ENCODE measurements at places on chromosomes 4 and X.

- DNase-seq, result no peak
Measured at GRCh38 chr4:21763855-21764254, 184.7 kb downstream of the KCNIP4 start.

- DNase-seq, result no peak
Measured at GRCh38 chrX:116272322-116272721, 101.8 kb downstream of the AGTR2 start.

- no peak for DNase-seq
Measured at GRCh38 chrX:133018229-133018628, 59.8 kb upstream of the HS6ST2 start.

DNA sequence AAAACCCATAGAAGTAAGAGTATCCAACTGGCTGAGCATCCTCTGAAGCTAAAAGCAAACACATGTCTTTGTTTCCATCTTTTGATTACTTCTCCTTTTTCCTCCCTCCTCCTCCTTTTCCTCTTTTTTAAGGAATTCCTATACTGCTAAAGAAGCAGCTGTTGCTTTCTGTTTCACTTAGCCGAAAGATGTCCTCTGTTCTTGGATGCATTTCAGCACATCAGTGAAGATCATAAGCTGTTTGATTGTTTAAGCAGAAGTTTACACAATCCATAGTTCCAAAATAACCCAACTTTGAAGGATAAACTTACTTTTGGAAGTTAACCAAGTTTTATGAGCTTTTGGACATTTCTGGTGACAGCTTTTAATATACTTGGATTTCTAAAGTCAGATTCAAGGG, 55.1 kb upstream of the TNIP3 start:
- no peak for DNase-seq

GRCh38 chrX:44235534-44235933, 107.9 kb downstream of the EFHC2 start:
- DNase-seq, result no peak

GRCh38 chr4:119237642-119238041, 25.1 kb downstream of the USP53 start:
- DNase-seq, result no peak

DNA sequence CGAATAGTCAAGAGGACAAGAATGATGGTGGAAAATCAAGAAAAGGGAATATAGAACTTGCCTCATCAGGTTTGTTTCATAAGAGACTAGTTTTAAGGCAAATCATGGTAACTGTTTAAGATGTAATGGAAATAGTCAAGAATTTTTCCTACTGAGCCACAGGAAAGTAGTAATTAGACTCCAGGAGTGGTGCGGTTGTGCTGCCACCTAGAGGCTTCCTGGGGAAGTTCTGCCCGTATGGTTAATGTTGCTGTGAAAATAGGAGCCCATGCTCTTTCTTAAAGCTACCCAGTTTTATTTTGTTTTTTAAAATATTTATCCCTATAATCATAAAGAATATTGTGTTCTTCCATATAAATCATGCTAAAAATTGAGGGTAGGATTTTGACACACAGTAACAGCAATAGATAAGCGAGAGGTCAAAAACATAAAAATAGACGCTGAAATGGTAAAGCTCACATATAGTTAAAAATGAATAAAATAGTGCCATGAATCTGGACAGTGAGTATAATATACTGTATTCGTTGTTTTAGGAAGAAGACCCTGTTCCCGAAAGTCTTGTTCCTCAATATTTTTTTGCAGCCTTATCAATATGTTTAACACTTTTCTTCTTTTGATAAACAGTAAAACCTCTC, 87.0 kb downstream of the PHOX2B start:
- peak; percentile 83 for DNase-seq

- no peak for DNase-seq
Measured at GRCh38 chr4:139523076-139523475, 32.9 kb downstream of the SETD7 start.

DNA sequence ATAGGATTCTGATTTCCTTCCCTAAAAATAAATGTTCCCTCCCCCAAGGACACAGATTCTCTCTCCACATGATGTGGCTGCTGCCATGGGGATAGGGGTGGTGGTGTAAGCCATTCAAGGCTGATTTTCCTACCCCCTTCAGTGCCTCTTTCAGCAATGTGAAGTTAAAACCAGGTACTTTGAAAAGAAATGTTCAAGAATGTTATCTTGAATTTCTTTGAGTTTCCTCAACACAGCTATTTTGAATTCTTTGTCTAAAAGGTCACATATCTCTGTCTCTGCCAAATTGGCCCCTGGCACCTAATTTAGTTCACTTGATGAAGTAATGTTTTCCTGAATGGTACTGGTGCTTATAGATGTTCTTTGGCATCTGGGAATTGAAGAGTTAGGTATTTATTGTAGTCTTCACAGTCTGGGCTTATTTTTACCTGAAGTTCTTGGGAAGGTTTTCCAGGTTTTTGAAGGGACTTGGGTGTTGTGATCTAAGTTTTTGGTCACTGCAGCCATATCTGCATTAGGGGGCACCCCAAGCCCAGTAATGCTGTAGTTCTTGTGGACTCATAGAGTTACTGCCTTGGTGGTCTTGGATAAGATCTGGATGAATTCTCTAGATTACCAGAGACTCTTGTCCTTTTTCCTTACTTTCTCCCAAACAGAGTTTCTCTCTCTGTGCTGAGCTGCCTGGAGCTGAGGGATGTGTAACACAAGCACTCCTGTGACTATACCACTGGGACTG, 7.6 kb upstream of the DIPK2B start:
- no peak for DNase-seq

- peak; percentile 16 for DNase-seq
Measured at GRCh38 chr4:97105347-97106099, 1037.8 kb downstream of the STPG2 start.

- DNase-seq, result peak; percentile 76
Measured at GRCh38 chr4:81523672-81524327, 52.1 kb upstream of the RASGEF1B start.

DNA sequence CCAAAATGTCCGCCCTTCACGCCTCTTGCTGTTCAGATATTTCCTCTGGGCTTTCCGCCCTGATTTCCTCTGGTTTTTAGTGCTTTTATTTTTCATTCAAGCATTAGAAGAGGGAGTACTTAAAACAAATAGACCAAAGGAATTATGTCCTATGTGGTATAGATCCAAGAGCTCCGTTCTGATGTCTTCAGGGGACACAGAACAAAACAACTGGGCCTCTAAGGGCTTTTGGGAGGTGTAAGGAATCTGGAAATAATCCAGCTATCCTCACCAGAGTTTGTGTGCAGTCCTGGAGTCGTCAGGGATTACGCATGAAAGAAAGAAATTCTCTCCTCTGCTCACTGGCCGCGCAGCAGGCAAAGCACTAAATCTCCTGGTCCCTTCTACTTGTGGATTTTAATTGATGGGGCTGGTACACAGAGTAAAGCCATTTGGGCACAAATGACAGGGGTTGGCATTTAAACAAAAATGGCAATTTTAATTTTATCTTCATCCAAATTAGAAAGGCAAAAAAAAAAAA, 999.2 kb downstream of the ADGRL3 start:
- DNase-seq, result peak; percentile 51

DNA sequence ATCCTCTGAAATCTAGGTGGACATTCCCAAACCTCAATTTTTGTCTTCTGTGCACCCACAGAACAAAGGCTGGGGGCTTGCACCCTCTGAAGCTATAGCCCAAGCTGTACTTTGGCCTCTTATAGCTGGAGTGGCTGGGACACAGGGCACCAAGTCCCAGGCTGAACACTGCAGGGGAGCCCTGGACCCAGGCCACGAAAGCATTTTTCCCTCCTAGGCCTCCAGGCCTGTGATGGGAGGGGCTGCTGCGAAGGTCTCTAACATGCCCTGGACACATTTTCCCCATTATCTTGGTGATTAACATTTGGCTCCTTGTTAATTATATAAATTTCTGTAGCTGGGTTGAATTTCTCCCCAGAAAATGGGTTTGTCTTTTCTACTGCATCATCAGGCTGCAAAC, 27.9 kb downstream of the F8A1 start:
- no peak for DNase-seq

- DNase-seq, result no peak
Measured at GRCh38 chr4:73440653-73441052, 4.6 kb downstream of the AFP start.

DNA sequence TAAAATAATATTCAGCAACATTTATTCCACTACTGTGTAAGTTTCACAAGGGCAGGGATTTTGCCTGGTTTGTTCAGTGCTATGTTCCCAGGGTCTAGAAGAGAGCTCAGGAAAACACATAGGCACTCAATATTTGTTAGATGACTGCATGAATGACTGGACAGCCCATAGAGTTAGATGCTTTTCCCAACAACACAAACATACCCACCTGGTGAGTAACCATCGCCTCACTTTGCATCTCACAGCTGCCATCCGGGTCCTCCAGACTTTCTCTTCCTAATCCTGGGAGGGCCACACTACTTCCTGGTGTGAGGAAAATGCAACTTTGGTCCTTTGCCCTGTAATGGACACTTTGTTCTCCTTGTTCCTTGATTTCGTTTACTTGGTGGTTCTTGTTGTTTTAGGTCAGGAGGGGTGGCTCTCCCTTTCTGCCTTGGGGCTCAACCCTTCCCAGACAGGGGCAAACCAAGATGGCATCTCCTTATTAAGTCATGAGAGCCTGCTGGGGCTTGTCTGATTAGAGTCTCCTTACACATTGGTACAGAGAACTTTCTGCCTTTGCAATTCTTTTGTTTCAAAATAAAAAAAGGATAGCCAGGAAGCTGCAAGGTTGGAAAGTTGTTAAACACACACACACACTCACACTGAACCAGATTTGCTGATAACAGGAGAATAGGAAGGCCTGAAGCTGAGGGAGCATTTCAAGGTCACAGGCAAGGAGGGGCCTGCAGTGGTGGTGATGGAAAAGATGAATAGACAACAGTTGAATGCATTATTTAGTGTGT, 190.6 kb downstream of the MID1IP1 start:
- peak; percentile 23 for DNase-seq
